ENCODE measurements at places on chromosomes 5 and 9.

GRCh38 chr5:98880151-98880550 is 48.7 kb downstream of the CHD1 start:
- DNase-seq, result no peak

DNA sequence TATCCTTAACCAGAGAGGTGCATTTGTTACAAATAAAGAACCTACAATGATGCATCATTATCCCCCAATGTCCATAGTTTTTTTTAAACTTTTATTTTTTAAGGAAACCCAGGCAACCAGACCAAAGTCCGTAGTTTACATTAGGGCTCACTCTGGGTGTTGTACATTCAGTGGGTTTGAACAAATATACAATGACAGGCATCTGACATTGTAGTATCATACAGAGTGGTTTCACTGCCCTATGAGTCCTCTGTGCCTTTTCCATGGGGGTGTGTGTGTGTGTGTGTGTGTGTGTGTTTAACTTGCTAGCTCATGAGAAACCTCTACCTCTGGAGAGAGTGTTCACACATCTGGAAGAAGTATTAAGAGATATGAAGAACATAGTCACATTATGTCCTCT is 141.5 kb downstream of the KDM4C start:
- no peak for DNase-seq

DNA sequence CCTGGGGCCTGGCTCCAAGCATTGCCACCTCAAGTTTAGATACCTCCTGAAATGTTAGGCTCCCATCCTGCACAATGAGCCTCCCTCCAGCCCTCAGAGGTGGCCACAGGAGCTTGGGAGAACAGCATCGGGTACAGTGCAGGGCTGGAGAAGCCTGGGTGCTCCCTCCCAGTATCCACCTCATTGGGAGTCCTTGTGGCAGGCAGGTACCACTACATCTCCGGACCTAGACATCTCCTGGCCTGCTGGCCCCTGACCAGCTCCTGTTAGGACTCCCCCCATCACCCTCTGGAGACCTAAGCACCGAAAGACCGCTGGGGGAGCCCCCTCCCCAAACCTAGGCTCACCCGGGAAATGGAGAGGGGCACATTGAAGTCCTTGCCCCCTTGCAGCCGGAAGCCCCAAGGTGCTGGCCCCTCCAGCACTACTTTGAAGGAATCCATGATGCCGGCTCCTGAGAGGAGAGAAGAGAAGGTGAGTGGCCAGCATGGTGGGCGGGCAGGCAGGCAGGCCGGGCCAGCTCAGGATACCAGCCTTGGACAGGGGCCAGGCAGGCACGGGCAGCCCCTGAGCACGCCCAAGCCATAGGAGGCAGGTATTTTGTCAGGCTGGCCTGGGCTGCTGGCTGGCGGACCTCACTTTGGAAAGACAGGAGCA is 1.2 kb downstream of the PDLIM7 start:
- DNase-seq, result peak; percentile 79

DNA sequence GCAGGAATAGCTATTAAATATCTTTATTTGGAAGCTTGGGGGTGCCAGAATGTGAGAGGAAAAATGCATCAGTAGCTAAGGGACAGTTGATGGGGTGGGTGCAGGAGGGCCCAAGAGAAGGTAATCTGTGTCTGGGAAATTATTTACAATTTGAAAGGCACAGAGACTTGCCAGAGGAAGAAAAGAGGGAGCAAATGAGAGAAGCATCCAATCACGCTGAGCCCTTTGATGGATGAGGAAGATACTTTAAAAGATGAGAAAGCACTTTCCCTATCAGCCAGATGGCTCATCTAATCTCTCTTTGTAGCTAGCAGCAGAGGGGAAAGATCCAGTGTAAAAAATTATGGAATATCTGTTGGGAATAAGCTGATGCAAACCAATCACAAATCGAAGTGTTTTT is 57.0 kb upstream of the ABCA1 start:
- DNase-seq, result no peak

DNA sequence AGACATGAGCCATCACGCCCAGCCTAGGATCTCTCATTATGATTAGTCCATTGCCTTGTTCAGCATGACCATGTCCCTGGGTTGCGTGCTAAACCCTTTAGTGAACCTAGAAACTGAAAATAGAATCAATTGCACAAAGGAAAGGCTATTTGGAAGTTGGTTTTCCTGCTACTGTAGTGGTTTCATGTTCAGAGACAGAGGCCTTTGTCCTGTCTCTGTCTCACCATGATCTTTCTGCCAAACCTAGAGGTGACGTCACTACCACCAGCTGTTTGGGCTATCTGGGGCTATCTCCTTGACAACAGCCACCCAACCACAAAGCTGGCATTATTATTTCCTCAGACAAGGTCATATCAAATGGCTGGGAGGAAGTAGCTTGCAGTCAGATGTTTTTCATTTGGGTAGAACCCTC is 4.0 kb upstream of the CDK5RAP2 start:
- peak; percentile 74 for DNase-seq

- DNase-seq, result no peak
Measured at GRCh38 chr9:65400886-65401285, 115.9 kb upstream of the FOXD4L5 start.

GRCh38 chr9:23768861-23769260 is 57.2 kb downstream of the ELAVL2 start:
- DNase-seq, result no peak

- DNase-seq, result peak; percentile 4
Measured at GRCh38 chr9:110487196-110487595, 92.3 kb downstream of the SVEP1 start.

DNA sequence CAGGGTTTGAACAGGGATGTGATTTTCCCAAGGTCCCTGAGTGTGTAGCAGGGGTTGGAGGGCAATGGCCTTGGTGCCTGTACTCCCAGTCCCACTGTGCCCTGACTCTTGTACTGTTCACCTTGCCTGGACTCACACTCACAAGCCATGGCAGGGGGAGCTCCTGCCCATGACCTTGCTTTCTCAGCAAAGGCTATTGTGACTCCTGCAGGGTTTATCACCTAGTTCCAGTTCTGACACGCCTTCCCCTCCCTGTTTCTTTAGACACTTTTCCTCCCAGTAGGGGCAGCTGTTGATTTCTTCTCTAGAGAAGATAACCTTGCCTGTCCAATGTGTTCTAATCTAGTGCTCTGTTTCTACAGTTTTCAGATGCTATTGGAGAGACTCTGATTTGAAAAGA is 139.5 kb downstream of the FSTL4 start:
- no peak for DNase-seq

DNA sequence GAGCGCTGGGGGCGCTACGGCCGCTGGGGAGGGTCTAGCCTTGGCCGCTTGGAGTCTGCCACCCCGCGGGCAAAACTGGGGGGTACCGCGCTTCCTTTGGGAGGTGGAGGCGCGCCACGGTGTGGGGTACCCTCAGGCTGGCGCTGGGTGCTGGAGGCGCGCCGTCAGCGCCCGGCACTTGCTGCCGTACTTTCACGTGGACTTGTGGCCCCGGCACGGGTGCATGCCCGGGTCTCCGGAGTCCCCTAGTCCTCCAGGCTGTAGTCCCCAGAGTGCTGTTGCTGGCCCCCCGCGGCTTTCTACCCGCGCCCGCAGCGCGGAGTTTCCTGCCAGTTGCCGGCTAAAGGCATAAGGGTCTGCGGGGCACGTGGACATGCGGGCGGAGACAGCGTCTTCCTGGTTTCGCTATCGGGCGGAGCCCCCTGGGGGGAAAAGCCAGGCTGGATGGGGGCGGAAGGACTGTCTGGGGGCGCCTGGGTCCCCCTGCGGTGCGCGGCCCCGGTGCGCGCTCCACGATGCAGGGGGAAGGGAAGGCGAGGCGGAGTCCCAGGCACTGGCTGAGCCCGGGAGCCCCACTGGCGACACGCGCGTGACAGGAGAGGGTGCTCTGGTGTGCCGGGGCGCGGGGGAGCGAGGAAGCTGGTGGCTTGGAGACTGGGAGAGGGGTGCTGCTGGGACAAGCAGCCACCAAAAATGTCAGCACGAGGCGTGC is 666 bp downstream of the PPARGC1B start:
- peak; percentile 15 for DNase-seq

GRCh38 chr9:71929791-71930440 is 18.5 kb downstream of the C9orf85 start:
- peak; percentile 83 for DNase-seq

GRCh38 chr9:100473276-100474081 is 530 bp downstream of the TMEFF1 start:
- DNase-seq, result peak; percentile 38

GRCh38 chr9:88653406-88653805 is 118.4 kb downstream of the NXNL2 start:
- DNase-seq, result no peak

- DNase-seq, result no peak
Measured at GRCh38 chr9:132054024-132054423, 25.6 kb downstream of the MED27 start.

DNA sequence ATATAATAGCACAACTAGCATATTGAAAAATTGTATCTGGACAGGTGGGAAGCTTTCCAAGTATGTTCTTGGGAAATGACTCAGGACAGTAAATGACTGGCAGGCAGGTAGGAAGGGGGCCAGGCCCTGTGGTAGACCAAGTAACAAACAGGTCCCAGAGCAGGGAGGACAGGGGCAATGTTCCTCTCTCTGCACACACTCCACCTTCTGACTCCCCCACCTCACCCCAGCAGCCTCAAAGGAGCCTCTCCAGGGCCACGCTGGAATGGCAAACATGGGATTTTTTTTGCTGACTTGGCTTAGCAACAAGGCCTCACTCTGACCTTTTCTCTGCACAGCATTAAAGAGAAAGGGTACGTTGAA is 31.1 kb upstream of the IQGAP2 start:
- no peak for DNase-seq

- no peak for DNase-seq
Measured at GRCh38 chr9:117679416-117679815, 24.8 kb upstream of the TLR4 start.

DNA sequence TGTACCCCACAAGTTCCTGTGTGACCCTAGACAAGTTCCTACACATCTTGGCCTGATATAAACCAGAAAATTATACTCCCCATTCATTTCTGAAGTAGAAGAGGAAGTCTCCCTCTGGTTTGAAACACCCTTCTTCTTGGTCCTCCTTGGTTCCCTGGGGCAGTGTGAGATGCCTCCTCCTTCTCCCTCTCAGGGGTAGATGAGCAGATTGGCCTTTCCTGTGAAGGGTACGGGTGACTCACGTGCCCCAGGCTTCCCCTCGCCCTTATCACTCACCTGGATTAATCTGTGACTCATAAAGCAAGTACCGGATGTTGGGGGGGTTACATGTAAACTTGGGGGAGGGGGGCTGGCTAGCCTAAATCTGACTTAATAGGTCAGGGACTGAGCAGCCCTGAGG is 11.1 kb upstream of the AQP3 start:
- DNase-seq, result no peak

DNA sequence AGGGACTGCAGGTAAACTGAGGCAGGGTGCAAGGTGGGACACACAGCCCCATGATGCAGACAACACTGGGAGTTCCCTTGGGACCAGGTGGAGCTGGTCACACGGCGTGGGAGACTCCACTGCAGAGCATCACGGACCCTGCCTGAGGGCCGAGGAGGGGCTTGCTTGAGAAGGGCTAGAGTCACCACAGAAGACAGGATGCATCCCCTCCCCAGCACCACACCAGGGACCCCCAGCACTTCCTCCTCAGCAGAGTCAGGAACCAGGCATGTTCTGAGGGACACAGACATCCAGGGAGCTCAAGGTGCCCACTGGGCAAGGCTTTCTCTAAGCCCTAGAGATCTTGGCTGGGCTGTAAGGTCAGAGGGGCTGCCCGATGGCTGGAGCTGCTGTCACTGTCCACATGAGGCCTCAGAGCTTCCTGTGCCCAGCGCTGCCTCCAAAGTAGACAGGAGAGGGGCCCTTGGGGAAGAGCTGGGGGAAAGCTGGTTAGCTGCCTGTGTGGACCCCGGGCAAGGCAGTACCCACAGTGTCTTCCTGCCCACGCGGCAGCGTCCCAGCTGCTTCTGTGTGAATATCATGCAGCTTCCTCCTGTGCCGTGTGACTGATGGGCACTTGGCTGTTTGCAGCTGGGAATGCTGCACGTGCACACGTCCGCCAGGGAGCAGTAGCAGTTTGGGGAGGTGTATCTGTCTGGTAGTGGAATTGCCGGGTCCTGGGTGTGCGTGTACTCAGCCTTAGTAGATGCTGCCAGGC is 176.6 kb downstream of the CACNA1B start:
- no peak for DNase-seq

- peak; percentile 19 for DNase-seq
Measured at GRCh38 chr5:16411741-16412455, 53.7 kb downstream of the ZNF622 start.

- DNase-seq, result no peak
Measured at GRCh38 chr5:143592648-143593047, 189.2 kb upstream of the NR3C1 start.

GRCh38 chr9:2181792-2182191 is 166.6 kb downstream of the SMARCA2 start:
- peak; percentile 33 for DNase-seq

DNA sequence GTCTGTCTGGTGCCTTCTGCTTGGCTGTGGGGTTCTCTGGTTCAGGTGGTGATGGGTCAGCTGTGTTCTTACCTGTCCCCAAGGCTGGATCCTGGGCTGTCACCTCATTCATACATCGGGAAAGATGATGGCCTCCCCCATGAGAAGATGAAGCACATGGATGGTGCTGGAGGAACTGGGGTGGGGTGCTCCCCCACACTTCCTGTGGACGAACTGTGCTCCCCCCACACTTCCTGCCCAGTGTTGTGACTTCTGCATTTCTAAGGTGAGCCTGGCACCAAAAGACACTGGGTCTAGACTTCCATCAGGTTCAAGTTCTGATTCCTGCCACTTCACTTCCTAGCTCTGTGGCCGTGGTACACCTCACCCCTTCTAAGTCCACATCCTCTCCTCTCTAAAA is 4.3 kb upstream of the SURF6 start:
- DNase-seq, result no peak

- DNase-seq, result no peak
Measured at GRCh38 chr9:104747245-104747564, 278 bp upstream of the NIPSNAP3A start.

DNA sequence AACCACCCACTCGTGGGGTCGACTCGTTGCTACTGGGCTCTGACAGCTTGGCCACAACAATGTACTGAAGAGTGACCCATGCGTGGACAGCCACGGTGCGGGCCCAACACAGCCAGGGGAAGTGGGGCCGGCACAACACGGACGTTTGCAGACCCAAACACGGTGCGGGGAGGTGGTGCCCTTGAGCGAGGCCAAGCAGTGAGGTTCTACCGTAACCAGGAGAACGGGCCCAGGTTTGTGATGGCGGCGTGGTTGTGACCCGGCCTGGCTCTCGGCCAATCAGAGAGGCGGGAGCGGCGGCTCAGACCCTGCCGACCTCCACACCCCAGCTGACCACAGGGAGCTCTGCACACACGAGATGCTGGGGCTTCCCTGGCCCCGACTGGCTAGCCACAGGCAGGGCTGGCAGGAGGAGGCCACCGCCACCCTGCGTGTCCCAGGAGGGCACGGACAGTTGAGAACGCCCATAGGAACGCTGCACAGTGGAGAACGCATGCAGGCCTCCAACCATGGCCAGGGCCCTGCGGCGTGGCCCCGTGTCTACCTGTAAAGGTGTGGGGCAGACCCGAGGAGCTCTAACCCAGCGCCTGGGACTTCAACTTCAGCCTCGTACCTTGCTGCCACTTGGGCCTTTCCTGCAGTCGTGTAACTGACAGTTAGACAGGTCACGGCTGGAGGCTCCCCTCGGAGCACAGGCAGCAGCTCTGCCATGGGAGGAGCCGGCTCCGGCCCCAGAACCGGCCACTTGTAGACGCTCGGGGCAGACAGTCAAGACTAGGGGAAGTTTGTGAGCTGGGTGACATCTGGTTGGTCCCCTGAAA is 13.7 kb downstream of the BRD3 start:
- no peak for DNase-seq

Measured in fibroblast of skin of scalp (primary cell).